NCI-H2081 (cell line): ENCODE measurements at places on chromosomes 13 and 19.

- DNase-seq = no peak
Measured at GRCh38 chr13:44044547-44045179, 165.0 kb downstream of the LACC1 start.

DNA sequence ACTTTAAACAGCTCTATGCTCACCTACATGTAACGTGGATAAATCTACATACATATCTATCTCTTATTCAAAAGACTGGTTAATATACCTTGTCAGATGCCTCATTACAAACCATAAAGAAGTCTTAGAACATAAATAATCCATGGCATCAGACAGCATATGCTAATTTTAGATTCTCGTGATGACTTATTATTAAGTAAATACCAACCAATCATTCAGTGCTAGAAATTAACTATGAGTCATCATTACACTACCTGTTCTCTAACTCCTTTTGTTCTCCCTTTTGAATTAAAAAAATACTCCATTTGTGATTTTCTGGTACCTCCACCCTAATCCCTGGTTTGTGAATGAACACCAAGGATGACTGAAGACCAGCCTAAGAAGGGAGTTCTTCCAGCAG is 754.3 kb upstream of the ARGLU1 start:
- DNase-seq = no peak

DNA sequence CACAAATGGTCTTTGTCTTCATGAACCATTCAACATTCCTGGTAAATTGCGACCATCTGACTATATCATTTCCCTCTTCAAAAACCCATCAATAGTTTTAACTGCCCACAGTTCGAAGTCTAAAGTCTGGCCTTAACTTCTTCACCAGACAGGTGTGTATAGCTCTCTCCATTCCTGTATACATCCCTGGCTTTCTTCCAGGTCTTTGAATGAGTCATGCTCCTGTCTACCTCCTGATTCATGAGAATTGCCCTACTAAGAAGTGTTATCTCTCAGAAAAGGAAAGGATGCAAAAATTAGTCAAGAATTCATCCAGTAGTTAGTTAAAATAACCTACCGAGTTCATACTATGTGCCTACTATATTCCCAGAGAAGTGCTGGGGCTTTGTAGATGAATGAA is 225.0 kb downstream of the TBC1D4 start:
- DNase-seq = no peak

GRCh38 chr19:1105873-1106840 is 2.4 kb downstream of the GPX4 start:
- no peak for DNase-seq

- no peak for DNase-seq
Measured at GRCh38 chr13:50078895-50079654, 63.8 kb downstream of the KCNRG start.

DNA sequence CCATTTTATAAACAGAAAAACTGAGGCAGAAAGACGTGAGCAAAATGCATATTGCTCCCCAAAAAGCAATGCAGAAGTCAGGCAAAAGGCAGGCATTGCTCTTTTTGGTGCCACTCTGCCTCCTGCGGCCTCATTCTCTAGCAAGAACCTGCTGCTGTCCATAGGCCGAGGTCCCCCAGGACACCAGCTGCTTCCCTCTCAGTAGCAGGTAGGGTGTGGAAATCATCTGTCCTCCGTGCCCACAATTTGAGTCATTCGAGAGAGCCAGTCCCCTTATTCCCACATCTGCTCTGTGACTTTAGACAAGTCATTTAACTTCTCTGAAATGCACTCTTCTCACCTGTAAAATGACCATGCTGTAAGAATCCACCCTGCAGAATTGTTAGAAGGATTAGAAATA is 50.0 kb downstream of the TNFRSF19 start:
- no peak for DNase-seq
